ENCODE measurements at places on chromosomes 5 and 9. TPM values are rescaled to one million over a fixed set of nuclear protein-coding genes. Genes with fewer than 3 reads are reported as not detected.

DNA sequence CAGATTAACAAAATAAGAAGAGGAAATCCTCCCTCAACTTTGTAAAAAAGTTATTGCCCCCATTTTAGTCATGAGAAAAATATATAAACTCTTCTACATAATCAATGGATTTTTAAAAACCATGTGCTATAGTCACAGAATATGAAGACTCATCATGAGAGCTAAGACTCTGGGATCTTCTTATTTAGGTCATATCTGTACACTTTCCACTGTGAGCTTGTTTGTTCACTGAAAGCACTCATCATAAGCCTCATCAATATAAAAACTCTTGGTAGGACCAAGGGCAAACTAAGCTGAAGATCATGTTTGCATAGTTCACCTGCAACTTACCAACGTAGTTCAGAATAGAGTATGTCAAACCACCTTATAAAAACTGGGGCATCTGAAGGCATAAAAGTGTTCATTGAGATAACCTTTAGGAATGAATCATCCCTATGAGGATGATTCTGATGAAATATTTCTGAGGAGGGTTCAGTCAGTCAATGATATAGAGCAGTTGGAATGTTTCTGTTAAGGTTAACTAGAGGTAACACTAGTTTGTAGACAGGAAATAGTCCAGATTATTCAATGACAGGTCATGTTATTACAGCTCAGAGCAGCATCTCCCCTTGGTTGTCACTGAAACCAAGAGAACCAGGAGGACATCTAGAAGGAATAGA, 289.9 kb upstream of the SMC2 start:
- H3K27ac ChIP-seq, result no peak overlapping the region
- H3K27me3 ChIP-seq, result no peaks in the 10 kb centered on the region
- no peaks in the 10 kb centered on the region for H3K4me1 ChIP-seq

DNA sequence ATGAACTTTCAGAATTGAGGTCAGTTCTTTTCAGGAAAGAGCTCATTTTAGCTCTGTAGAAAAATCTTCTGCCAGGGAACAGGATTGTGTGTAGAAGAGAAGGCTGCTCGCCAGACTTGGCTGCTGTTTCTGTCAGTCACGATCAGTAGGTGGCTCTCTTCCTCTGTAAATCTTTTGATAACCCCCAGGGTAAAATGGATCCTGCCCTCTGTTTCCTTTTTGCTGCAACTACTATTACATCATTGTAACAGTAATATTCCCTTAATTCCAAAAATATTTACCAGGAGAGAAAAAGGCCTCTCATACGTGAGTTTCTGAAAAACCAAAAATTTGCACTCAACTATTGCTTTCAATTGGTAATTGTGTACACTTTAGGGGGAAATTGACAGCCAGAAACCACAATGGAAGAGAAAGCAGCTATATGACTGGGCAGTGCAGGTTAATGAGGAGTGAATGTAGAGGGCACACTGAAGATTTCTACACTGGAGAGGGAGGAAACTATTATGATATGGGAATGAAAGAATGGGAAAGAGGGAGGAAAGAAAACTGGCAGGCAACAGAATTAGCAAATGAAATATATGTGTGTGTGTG, 12.3 kb downstream of the IFNA21 start:
- no peaks in the 10 kb centered on the region for H3K27me3 ChIP-seq
- H3K4me1 ChIP-seq, result no peaks in the 10 kb centered on the region
- no peaks in the 10 kb centered on the region for H3K36me3 ChIP-seq
- H3K4me3 ChIP-seq, result no peak overlapping the region

GRCh38 chr5:143898916-143899591, 87.1 kb downstream of the HMHB1 start:
- no peaks in the 10 kb centered on the region for H3K4me1 ChIP-seq
- no peak overlapping the region for H3K4me3 ChIP-seq
- H3K27ac ChIP-seq, result no peak overlapping the region
- no peaks in the 10 kb centered on the region for H3K27me3 ChIP-seq
- no peaks in the 10 kb centered on the region for H3K36me3 ChIP-seq

Gene TICAM2
- 2.1 TPM for total RNA-seq

Gene EGFL7
- 213 TPM for total RNA-seq

Gene ITK
- 0.81 TPM for total RNA-seq
